ENCODE measurements at places on chromosomes 13 and 19. TPM values are rescaled to one million over a fixed set of nuclear protein-coding genes. Genes with fewer than 3 reads are reported as not detected.

DNA sequence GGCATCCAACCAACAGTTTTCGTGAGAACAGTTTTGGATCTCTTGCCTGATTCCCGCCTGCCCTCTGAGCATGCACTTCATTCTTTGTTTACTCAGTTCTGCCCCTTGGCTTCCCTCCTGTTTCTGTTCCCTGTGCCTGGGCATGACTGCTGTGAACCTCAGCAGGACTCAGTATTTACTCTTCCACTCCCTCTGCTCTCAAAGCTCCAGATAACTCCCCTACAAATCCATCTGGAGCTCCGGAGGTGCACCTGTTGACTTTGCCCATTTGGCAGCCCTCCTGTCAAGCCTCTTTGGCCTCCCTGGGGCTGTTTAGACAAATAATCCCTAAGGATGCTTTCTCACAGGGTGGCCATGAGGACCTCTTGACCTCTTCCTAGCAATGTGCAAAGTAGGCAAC, 34.2 kb upstream of the ARGLU1 start:
- no peak overlapping the region for H3K4me3 ChIP-seq
- no peak overlapping the region for H3K27ac ChIP-seq
- no peak for DNase-seq

DNA sequence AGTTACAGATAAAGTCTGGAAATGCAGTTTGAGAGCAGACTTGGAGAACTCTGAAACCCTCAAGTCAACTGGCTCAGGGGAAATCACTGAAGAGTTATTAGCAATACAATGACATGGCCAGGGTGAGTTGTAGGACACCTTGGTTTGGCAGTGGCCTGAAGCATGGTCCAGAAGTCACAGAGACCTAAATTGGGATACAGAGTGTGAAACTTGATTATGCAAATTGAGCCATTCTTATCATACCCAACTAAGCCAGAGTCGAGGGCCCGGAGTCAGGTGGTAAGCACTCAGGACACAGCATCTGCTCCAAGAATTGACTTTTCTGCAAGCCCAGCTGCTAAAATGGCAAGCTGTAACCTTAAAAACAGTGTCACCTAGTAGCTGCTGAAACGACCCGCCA, 224.5 kb downstream of the DCLK1 start:
- no peaks in the 10 kb centered on the region for H3K4me1 ChIP-seq
- no peak overlapping the region for H3K27ac ChIP-seq
- no peak overlapping the region for H3K4me3 ChIP-seq
- H3K36me3 ChIP-seq = no peaks in the 10 kb centered on the region
- DNase-seq = no peak

Gene ONECUT3
- not detected for total RNA-seq

DNA sequence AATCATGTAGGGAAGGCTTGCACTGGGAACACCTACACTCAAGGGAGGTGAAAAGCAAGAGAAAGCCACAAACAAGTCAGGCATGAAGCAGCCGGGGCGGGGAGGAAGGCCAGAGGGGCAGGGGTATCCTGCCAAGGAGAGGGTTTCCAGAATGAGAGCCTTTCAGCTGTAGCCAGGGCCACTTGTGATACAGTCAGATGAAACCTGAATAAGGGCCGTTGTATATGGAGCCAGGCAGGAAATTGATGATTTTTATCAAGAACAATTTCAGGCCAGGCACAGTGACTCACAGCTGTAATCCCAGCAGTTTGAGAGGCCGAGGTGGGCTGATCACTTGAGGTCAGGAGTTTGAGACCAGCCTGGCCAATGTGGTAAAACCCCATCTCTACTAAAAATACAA, 4.4 kb downstream of the TRPM4 start:
- peak; percentile 29 for DNase-seq
- no peak overlapping the region for H3K4me3 ChIP-seq
- H3K27me3 ChIP-seq = peaks cover 4% of the 10 kb centered on the region
- H3K4me1 ChIP-seq = peaks cover 26% of the 10 kb centered on the region

DNA sequence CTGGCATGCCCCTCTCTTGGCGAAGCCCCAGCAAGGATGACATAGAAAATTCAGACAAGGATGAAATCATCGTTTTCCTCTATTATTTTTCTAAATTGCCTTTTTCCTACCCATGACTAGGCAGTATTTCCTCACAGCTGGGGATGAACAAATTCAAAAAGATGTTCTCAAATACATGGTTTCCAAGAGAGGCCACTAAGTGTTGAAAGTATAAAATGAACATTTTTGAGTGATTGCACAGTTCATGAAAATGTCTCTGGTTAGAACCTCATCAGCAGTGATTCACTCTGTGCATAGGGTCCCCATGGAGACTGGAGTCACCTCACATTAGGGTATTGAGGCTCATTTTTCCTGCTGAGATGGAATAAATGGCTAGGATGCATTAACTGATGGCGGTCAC, 373.7 kb downstream of the DNAJC15 start:
- peaks cover 3% of the 10 kb centered on the region for H3K4me1 ChIP-seq
- no peak overlapping the region for H3K4me3 ChIP-seq
- no peaks in the 10 kb centered on the region for H3K36me3 ChIP-seq
- H3K27me3 ChIP-seq = no peaks in the 10 kb centered on the region

Gene BRSK1
- total RNA-seq = 17.6 TPM

Gene PSG7
- not detected for total RNA-seq

DNA sequence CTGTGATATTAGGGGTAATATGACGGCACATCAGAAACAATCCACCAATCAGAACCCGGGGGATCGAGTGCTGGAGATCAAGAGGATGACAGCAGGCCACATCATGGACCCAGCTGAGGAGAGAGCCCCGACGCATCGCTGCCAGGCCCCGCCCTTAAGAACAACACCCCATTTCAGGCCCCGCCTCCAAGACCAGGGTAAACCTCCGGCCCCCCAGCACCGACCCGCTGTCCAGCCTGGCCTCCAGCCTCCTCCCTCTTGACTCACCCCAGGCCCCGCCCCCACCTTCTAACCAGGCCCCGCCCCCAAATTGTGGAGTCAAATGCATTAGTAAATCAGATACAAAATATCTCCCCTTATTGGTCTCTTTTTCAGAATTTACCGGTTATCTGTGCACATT, 4.7 kb upstream of the ZNF611 start:
- no peak overlapping the region for H3K27ac ChIP-seq
- no peaks in the 10 kb centered on the region for H3K27me3 ChIP-seq
- H3K4me3 ChIP-seq = no peak overlapping the region

Gene RCBTB1
- 16.3 TPM for total RNA-seq

Gene PTGIR
- 0.52 TPM for total RNA-seq

GRCh38 chr13:40664350-40665125, 1.9 kb downstream of the FOXO1 start:
- H3K36me3 ChIP-seq = no peaks in the 10 kb centered on the region
- peak overlapping the region; percentile 33 for H3K27ac ChIP-seq
- H3K4me3 ChIP-seq = peak overlapping the region; percentile 75
- peaks cover 27% of the 10 kb centered on the region for H3K4me1 ChIP-seq
- no peaks in the 10 kb centered on the region for H3K27me3 ChIP-seq

- H3K27ac ChIP-seq = no peak overlapping the region
- no peak overlapping the region for H3K4me3 ChIP-seq
- no peaks in the 10 kb centered on the region for H3K36me3 ChIP-seq
- H3K4me1 ChIP-seq = peaks cover 30% of the 10 kb centered on the region
- peak; percentile 80 for DNase-seq
Observed at GRCh38 chr13:20428666-20429644, 96.7 kb downstream of the CRYL1 start.

- H3K4me1 ChIP-seq = no peaks in the 10 kb centered on the region
- no peak overlapping the region for H3K27ac ChIP-seq
- H3K36me3 ChIP-seq = peaks cover 25% of the 10 kb centered on the region
- H3K27me3 ChIP-seq = no peaks in the 10 kb centered on the region
Observed at GRCh38 chr19:53455828-53456227, 11.7 kb upstream of the ZNF813 start.

GRCh38 chr13:40371531-40372125, 294.8 kb downstream of the FOXO1 start:
- no peaks in the 10 kb centered on the region for H3K27me3 ChIP-seq
- H3K36me3 ChIP-seq = no peaks in the 10 kb centered on the region
- no peak for DNase-seq
- H3K4me3 ChIP-seq = no peak overlapping the region

- no peaks in the 10 kb centered on the region for H3K36me3 ChIP-seq
- peaks cover 8% of the 10 kb centered on the region for H3K27me3 ChIP-seq
- no peaks in the 10 kb centered on the region for H3K4me1 ChIP-seq
- no peak for DNase-seq
Observed at GRCh38 chr19:46056536-46056935, 15.7 kb upstream of the IGFL4 start.

GRCh38 chr13:32960626-32961025, 55.6 kb upstream of the KL start:
- no peak overlapping the region for H3K27ac ChIP-seq
- no peak for DNase-seq

Gene TPTE2
- not detected for total RNA-seq

GRCh38 chr13:22839603-22840530, 340.9 kb upstream of the SGCG start:
- DNase-seq = no peak
- H3K4me1 ChIP-seq = no peaks in the 10 kb centered on the region
- no peaks in the 10 kb centered on the region for H3K27me3 ChIP-seq
- H3K27ac ChIP-seq = no peak overlapping the region
- H3K4me3 ChIP-seq = no peak overlapping the region
- no peaks in the 10 kb centered on the region for H3K36me3 ChIP-seq

DNA sequence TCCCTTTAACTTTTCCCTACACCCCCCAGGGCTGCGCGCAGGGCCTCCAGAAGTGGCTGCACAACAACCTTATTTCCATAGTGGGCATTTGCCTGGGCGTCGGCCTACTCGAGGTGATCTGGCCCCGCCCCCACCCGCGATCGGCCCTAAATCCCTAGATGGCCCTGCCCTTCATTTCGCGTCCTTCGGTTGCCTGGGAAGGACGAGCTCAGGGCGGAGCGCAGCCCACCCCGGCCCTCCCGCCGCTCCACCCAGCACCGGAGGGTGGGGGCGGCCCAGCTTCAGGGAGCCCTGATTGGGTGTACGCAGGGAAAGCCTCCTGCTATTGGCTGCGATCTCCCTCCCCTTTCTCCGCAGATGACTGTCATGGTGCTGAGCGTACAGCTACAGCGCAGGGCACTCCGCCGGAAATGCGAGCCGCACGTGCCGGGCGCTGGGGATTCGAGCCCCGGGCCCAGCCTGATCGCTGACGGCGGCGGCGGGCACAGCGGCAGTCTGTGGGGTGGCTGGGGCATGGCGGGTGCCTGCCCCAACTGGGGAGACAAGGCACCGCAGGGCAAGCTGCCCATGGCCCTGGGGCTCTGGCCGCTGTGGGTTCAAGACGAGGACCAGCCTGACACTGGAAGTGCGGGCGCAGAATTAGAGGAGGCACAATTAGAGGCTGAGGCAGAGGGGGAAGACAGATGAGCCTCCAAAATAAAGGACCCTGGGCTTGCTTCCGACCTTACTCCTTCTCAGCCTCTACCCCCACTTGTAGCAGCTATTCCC, 4.3 kb downstream of the CD37 start:
- no peak overlapping the region for H3K27ac ChIP-seq
- peaks cover 14% of the 10 kb centered on the region for H3K36me3 ChIP-seq
- H3K4me1 ChIP-seq = peaks cover 6% of the 10 kb centered on the region
- H3K4me3 ChIP-seq = no peak overlapping the region
- no peaks in the 10 kb centered on the region for H3K27me3 ChIP-seq
- DNase-seq = peak; percentile 84

Gene ZNF57
- total RNA-seq = not detected

Gene B3GNT8
- total RNA-seq = 3.0 TPM

Gene CYP4F12
- not detected for total RNA-seq

- no peak overlapping the region for H3K4me3 ChIP-seq
- H3K27me3 ChIP-seq = no peaks in the 10 kb centered on the region
Observed at GRCh38 chr19:12796146-12797071, 5.1 kb downstream of the JUNB start.

- H3K27ac ChIP-seq = no peak overlapping the region
- H3K36me3 ChIP-seq = no peaks in the 10 kb centered on the region
- H3K4me1 ChIP-seq = peaks cover 12% of the 10 kb centered on the region
- H3K27me3 ChIP-seq = no peaks in the 10 kb centered on the region
Observed at GRCh38 chr13:95505265-95505664, 47.3 kb upstream of the CLDN10 start.

GRCh38 chr19:43675269-43675879, 5.4 kb upstream of the PLAUR start:
- no peaks in the 10 kb centered on the region for H3K27me3 ChIP-seq
- peak overlapping the region; percentile 2 for H3K4me3 ChIP-seq
- peaks cover 24% of the 10 kb centered on the region for H3K4me1 ChIP-seq
- no peaks in the 10 kb centered on the region for H3K36me3 ChIP-seq

Gene ZNF442
- total RNA-seq = 0.95 TPM

- H3K36me3 ChIP-seq = peaks cover 3% of the 10 kb centered on the region
- DNase-seq = no peak
- no peaks in the 10 kb centered on the region for H3K27me3 ChIP-seq
Observed at GRCh38 chr19:44957526-44957925, 2.3 kb downstream of the CLPTM1 start.

- H3K4me1 ChIP-seq = no peaks in the 10 kb centered on the region
- no peaks in the 10 kb centered on the region for H3K36me3 ChIP-seq
- no peaks in the 10 kb centered on the region for H3K27me3 ChIP-seq
- no peak overlapping the region for H3K4me3 ChIP-seq
- no peak overlapping the region for H3K27ac ChIP-seq
Observed at GRCh38 chr19:17255150-17255621, 9.4 kb downstream of the USHBP1 start.

Gene ZNF556
- not detected for total RNA-seq

DNA sequence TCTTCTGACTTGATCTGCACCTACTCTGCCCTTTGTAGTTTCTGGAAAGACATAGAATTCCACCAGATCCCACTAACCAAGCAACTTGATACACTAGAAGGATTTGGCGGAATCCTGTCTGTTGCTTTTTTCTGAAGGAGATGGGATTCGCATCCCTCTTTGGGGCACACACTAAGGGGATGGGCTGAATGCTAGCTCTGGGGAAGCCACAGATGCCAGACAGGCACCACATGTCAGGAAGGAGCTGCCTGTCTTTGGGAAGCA, 52.1 kb downstream of the SERP2 start:
- H3K4me1 ChIP-seq = no peaks in the 10 kb centered on the region
- peaks cover 2% of the 10 kb centered on the region for H3K27me3 ChIP-seq
- no peak for DNase-seq
- no peaks in the 10 kb centered on the region for H3K36me3 ChIP-seq
- H3K27ac ChIP-seq = no peak overlapping the region

Gene FARP1
- total RNA-seq = 128 TPM

GRCh38 chr13:54301085-54301484, 1272.5 kb downstream of the OLFM4 start:
- H3K4me3 ChIP-seq = no peak overlapping the region
- H3K4me1 ChIP-seq = no peaks in the 10 kb centered on the region
- H3K27ac ChIP-seq = no peak overlapping the region

- no peaks in the 10 kb centered on the region for H3K27me3 ChIP-seq
- no peak overlapping the region for H3K4me3 ChIP-seq
- no peaks in the 10 kb centered on the region for H3K36me3 ChIP-seq
- H3K27ac ChIP-seq = no peak overlapping the region
Observed at GRCh38 chr19:3809881-3810707, 23.9 kb upstream of the MATK start.

Gene KLK11
- not detected for total RNA-seq
